NCI-H2107 (cell line): ENCODE measurements at places on chromosomes 1 and 21.

- DNase-seq: no peak
Observed at GRCh38 chr1:221015159-221015790, 136.0 kb downstream of the HLX start.

DNA sequence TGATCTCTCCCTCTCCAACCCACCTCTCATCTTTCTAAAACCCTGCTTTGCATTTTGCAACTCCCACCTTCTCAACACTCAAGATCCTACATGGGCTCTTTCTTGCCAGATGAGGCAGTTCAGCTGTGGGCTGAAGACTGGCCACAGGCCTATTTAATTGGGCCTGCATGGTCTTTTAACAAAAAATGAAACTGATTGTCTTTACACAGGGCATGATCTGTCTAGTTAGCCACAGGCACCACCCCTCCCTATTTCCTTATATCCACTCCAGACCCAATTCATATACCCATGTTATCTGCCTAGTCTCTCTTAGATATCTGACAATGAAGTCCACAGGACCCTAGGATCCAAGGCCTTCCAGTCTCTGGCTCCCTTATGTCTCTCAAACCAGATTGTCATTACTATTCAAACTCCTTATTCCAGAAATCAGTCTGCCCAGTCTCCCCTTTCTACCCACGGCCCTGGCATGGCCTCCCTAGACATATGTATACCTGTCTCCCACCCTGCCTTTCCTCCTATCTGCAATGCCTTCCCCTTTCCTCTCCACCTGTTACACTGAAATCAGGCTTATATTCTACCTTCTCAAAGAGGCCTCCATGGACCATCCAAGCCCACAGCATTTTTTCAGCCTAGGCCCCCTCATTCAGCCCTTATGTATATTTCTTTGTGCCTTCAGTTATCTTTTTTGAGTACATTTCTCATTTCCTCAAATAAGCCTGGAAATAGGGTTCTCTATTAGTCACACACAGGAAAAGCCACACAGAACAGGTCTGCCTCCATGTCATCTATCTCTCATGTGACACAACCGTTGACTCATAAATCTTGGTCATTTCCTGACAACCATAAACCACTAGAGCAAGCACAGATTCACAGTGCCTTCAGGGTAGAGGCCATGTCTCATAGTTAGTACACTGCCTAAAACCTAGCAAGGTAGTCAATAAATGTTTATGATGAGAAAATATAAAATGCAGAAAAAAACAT is 39.0 kb downstream of the LPAR3 start:
- DNase-seq: no peak

DNA sequence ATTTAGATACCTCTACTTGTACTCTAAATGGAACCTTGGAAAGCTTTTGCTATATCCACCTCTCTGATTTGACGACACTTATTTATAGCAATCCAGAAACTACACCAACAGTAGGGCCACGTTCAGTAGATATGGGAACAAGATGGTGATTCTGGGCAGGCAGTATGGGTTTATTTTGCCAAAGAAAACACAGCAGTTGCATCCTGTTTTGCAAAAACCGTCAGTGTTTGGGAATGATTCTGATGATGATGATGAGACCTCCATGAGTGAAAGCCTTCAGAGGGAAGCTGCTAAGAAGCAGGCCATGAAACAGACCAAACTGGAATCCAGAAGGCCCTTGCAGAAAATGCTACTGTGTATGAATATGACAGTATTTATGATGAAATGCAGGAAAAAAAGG is 41.5 kb upstream of the NEXN start:
- no peak for DNase-seq

GRCh38 chr1:187477535-187477934 is 648.8 kb downstream of the PLA2G4A start:
- no peak for DNase-seq

GRCh38 chr1:109427171-109427467 is 871 bp upstream of the PSMA5 start:
- no peak for DNase-seq

DNA sequence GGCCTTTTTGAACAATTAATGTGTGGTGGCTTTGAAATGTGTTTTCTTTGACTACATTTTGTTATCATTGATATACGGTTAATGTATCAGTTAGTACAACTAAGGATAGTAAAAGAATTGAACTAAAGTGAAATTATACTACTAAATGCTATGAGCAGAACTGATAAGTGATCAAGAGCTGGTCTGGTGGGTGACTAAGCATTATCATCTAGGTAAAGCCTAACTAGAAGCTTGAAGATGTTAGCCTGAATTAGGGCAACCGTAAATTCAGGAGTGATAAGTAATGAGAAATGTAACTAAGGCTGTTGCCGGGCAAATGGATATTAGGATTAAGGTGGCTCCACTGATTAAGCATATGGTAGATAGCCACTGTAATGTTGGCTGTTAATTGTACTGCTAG is 16.0 kb upstream of the GCLM start:
- DNase-seq: no peak

GRCh38 chr1:182340233-182341058 is 51.1 kb downstream of the GLUL start:
- no peak for DNase-seq

DNA sequence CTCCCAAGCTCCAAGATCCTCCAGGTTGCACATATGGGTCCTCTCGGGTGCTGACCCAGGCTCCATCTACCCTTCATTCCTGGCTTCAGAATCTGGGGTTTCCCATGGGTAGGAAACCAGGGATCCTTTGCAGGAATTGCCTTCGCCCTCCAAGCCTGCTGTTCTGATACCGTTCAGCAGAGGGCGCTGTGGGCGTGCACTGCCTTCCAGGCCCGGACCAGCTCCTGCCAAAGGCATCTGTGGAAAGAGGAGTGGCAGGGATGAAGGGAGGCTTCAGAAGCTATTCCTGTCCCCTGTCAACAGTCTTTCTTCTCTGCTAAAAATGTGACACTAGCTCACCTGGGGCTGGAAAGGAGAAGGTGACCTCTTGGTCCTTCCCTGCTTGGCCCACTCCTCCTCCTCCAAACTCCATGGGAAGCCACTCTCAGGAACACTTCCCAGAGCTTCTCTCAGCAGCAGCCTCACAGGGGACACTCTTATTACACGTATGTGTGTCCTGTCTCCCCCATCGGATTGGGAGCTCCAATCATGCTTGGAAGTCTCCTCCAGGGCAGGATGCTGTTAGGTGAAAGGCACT is 71.2 kb downstream of the VWA5B1 start:
- no peak for DNase-seq

DNA sequence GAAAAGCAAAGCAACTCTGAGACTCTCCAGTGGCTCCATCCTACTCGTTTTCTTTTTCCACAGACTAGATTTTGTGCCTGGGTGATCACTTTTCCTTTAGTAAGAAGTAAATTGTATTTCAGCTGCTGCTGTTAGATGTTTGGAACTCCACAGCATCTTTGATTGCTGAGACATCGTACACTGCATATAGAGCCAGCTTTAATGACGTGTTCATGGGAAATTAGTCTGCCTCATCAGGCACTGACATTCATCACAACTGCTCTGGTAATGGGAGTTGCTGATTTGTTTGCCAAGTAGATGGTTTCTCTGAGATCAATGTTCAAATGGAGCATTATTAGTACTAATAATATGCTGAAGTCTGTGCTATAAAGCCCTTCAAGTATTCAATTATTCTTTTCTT is 573.8 kb upstream of the NR5A2 start:
- DNase-seq: no peak

DNA sequence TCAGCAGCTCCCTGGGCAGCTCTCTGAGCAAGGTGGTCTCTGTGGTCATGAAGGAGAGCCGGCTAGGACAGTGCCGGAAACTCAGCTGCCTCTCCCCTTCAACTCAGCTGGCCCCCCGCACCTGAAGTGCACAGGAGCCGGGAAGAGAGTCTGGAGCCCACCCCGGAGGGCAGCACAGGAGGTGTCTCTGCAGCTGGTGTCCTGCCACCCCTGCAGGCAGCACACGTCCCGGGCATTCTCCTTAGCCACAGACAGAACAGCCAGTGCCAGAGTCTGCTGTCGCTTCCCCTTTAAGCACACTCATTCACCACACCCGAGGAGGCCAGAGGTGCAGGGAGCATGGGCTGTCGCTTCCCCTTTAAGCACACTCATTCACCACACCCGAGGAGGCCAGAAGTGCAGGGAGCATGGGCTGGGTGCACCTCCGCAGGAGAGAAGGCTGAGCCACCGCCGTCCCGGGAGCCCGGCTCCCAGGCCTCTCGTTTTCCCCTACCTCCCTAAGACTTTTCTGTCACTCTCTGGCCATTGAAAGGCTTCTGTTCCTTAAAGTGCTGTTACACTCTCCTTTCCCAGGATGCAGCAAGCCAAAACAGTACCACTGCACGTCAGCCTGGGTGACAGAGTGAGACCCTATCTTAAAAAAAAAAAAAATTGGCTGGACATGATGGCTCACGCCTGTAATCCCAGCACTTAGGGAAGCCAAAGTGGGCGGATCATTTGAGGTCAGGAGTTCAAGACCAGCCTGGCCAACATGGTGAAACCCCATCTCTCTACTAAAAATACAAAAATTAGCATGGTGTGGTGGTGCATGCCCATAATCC is 16.9 kb upstream of the SAMD11 start:
- no peak for DNase-seq

- no peak for DNase-seq
Observed at GRCh38 chr1:30739601-30740000, 16.2 kb upstream of the MATN1 start.

DNA sequence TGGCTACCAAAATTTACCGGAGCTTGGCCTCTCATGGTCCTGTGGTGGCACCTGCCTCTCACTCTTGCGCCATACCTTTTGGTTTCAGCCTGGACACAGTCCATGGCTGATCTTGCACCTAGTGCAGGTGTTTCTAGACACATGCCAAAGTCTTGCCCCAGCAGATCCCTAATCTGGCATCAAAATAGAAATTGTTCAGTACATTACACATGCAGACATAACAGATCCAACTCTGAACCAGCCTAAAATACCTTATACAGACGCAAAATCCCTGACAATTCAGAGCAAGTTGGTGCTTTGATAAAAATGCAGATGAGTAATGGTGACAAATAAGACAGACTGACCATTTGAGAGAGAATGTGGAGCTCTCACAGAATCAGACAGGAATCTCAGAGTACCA is 44.1 kb downstream of the NGF start:
- no peak for DNase-seq

GRCh38 chr21:35674091-35674671 is 386.1 kb downstream of the SETD4 start:
- no peak for DNase-seq

- no peak for DNase-seq
Observed at GRCh38 chr1:198015309-198015708, 98.1 kb downstream of the LHX9 start.

GRCh38 chr1:188169971-188170370 is 1341.2 kb downstream of the PLA2G4A start:
- DNase-seq: no peak

GRCh38 chr1:176876966-176877515 is 287.5 kb downstream of the ASTN1 start:
- DNase-seq: no peak

DNA sequence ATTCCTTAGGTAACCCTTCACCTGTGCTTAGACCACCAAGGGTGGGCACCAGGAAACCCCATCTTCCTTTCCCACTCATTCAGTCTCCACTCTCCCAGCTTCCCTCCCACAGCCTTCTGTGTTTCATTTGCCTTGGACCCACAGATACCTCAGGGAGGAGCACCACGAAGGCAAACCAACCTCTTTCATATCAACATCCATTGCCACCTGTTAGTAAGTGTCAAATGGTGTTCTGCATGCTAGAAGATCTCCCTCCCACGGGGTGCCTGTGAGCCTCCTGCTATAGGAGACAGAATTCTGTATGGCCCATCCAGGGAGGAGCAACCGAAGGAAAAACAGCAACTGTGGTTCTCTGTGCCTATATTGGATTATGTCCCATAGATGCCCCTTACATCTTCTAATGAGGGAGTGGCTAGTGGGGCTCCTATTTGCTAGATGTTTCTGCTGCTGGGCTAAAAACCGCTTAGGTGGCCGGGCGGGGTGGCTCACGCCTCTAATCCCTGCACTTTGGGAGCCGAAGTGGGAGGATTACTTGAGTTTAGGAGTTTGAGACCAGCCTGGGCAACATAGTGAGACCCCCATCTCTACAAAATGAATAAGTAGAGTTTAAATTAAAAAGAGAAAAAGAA is 25.6 kb upstream of the SCCPDH start:
- DNase-seq: no peak

GRCh38 chr1:35931446-35932157 is 697 bp downstream of the AGO3 start:
- DNase-seq: peak; percentile 16

GRCh38 chr1:23485002-23485332 is 988 bp upstream of the ASAP3 start:
- DNase-seq: no peak

DNA sequence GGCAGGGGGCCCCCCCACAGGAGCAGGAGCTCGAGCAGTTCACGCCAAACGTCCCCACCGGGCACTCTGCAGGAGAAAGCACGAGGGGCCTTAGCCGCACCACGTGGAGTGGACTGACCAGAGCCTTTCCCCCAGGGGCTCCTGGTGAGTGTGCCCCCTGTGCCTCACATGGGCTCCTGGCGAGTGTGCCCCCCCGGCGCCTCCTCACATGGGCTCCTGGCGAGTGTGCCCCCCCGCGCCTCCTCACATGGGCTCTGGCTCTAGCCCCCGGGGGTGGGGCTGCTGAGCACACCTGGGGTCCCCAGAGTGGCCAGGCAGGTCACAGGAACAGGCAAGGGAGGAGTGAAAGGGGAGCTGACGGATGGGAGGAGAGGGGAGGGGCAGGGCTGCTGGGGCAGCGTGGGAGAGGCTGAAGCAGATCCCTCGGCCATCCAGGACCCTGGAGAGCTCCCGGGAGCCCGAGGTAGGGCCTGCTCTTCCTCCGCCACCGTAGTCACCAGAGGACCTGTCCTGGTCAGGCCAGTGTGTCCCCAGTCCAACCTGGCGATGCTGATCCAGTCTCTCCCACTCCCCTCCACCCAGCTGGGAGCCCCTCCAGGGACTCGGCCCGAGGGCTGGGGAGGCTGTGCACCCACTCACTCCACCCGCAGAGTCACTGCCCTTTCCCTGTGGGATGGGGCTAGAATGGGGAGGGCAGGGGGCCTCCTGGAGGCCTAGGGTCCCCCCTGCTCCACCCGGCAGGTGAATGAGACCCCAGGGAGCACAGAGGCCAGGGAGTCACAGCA is 47.6 kb downstream of the ARHGEF16 start:
- DNase-seq: no peak

GRCh38 chr1:13826009-13826408 is 126.0 kb downstream of the PRDM2 start:
- DNase-seq: no peak

- no peak for DNase-seq
Observed at GRCh38 chr1:186722711-186723309, 42.6 kb upstream of the PTGS2 start.
